ENCODE measurements at places on chromosomes 1 and 21.

DNA sequence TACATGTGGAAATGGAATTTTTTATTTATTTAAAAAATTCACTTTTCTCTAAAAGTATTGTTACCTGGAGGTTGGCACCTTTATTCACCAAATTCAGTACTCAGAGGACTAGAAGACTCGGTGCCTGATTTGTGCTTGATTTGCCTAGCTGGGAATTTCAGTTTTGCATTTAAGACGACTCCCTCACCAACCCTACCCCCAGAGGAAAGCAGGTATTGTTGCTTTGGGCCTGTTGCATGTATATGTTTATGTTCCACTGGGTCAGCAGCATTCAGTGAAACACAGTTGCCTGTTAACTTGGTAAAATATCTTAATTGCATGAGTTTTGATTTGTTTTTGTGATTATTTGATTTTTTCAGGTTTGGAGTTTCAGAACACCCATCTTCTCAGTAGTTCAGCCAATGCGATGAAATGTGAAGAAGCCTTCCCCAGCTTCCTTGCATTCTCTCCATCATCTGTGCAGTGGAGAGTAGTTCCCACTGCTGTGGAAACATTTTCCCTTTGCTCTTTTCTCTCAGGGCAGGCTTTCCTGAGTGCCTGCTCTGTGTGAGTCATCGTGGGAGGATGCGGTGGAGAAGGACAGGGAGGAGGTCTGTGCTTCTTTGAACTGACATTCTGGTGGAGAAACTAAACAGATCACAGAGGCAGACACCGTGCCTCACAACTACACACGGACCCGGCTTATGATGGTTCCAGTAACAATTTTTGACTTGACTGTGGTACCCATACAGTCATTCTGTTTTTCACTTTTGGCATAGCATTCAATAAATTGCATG, 6.4 kb downstream of the ADARB1 start:
- peak; percentile 16 for DNase-seq

GRCh38 chr1:85202092-85202863, 1.5 kb upstream of the SYDE2 start:
- DNase-seq: no peak

DNA sequence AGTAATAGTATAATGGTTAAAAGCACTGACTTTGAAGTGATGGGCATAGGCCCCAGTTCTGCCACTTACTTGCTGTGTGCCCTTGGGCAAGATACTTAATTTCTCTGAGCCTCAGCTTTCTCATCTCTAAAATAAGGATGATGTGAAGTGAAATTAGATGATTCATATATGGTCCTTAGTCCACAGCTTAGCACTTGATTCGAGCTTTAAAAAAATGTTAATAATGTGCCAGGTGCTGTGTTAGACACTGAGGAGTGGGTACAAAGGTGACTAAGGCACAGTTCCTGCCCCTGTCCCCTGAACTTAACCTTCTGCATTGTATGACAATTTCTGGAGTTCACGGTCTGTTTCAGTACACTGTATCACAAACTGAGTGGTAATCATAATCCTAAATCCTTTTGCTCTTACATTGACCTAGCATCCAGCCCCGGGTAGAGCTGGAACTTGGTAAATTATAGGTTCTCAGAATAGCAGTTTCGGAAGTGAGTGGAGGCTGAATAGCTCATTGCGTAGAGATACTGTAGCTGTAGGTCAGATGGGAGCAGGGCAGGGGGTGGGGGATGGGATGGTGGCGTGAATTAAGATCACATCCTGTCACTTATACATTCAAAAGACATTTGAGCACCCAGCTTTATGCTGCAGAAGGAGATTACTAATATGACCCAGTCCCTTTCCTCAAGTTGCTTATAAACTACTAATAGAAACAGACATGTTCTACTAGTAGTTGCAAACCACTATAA, 1.5 kb downstream of the ZNF691 start:
- DNase-seq: no peak

DNA sequence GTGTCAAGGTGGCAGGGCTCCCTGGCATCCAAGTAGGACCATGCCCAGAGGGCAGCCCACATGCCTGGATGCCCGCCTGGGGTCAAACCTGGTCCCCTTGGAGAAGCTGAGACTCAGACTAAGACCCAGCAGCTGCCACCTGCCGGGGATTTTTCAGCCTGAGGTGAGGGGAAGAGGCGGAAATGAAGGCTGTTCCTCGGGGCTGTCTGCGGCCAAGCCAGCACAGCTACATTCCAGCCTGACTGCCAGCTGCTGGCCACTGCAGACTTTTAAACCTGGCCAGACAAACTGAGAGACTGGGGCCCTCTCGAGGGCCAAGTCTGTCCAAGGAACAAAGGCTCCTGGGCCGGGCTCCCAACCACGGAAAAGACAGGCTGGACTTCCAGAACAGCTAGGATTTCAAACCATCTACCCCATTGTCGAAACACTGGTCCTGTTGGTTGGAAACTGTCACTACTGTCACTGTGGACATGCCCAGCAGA, 21.9 kb upstream of the PLEKHG5 start:
- DNase-seq: no peak

- no peak for DNase-seq
Observed at GRCh38 chr1:5459839-5460610, 532.2 kb downstream of the NPHP4 start.

DNA sequence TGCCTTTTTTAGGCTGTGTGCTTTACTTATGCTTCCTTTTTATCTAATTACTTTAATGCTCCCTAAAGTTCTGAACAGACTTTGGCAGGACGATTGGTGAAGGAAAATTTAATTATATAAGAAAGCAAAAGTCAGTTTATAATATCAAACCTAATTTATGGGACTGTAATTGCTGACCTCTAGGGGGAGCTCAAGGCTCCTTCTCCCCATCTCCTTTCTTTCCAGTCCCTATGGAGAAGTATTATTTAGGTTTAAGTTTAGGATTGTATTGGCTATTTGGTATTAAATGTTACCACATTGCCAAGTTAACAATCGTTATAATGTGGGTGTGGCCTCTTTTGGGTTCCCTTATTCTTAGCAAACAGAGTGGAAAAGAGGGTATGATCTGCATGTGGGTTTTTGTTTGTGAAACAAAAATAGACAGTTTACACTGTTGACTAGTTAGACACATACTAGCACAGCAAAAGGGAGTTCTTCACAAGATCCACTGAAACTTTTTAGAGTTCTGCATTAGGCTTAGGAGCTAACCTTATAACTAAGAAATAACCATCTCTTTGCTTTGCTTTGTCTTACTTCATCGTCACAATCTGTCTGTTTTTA, 48.2 kb upstream of the TNFSF4 start:
- peak; percentile 11 for DNase-seq

- no peak for DNase-seq
Observed at GRCh38 chr1:26318338-26319064, 743 bp downstream of the CD52 start.

DNA sequence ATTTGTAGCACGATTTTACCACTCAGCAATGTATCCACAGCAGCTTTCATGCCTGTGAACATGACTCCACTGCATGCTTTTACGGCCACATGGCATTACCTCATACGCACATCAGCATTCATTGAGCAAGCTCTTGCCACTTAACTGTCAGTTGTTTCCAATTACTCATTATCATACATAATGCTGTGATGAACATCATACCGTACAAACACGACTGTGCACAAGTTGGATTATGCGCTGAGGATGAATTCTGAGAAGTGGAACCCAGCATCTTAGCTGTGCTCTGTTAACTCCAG, 9.6 kb downstream of the UMODL1 start:
- DNase-seq: peak; percentile 56

DNA sequence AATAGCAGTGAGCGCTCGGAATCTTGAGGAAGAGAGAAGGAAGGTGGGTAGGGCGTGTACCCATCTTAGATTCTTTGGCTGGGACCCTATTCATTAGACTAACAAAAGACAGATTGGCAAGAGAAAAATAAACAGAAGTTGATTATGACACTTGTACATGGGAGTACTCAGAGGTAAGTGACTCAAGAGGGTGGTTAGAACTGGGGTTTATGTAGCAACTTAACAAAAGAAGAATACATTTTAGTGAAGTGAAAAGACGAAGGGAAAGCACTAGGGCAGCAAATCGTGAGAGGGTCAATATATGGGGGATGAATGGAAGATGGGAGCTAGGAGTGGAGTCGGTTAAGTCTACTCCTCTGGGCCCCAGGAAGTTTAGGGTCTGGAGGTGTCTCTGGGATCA, 25.8 kb upstream of the RCC2 start:
- DNase-seq: no peak

- DNase-seq: no peak
Observed at GRCh38 chr1:45995298-45995697, 137.1 kb downstream of the PIK3R3 start.

- DNase-seq: no peak
Observed at GRCh38 chr1:201119206-201120197, 7.3 kb upstream of the CACNA1S start.

GRCh38 chr1:42449256-42449655, 6.6 kb downstream of the ZMYND12 start:
- no peak for DNase-seq

DNA sequence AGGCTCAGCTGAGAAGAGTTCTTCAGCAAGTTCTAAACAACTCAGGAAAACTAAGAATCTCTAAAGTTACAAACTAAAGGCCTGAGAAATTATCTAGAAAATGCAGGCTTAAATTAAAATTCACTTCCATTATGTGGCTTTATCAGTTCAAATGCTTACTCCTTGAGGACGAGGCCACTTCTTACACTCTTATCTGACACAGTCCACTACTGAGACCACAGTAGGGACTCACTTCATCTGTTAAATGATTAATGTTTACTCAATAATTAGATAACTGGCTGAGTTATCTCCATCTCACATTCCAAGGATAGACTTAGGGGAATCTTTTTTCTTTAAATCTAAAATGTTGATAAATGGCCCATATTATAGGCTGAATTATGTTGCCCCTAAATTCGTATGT, 1.6 kb downstream of the C1orf141 start:
- DNase-seq: no peak

DNA sequence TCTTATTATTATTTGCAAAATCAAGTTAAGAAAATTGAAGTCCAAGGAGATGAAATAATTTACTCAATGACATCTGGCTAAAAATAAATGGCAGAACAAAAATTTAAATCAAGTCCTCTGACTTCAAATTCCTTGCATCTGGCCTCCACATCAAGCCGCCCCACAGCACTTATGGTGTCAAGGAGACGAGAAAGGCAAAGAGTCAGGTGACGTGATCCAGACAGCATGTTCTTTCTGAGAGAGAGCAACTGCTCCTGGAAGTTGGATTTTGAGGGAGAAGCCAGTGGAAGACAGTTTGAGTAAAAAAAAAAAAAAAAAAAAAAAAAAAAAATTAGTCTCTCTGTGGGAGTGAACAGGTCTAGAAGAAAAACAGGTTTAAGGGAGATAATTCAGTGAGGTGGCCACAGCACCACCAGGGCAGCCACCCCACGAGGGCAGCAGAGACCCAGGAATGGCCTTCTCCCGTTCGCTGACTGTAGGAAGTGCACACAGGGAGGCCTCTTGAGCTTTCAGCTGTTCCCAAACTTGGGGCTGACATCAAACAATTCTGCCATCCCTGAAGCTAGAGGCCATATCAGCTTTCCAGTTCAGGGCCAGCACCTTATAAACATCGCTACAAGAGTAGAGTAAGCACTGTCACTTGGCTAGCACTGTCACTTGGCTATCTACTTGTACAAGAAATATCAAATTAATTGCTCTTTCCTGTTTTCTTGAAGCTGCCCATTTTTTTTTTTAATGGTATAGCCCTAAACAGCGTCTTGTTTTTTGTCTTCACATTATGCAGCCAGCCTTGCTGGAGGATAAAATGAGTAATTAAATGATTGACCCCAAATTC, 7.8 kb downstream of the C1orf162 start:
- no peak for DNase-seq

DNA sequence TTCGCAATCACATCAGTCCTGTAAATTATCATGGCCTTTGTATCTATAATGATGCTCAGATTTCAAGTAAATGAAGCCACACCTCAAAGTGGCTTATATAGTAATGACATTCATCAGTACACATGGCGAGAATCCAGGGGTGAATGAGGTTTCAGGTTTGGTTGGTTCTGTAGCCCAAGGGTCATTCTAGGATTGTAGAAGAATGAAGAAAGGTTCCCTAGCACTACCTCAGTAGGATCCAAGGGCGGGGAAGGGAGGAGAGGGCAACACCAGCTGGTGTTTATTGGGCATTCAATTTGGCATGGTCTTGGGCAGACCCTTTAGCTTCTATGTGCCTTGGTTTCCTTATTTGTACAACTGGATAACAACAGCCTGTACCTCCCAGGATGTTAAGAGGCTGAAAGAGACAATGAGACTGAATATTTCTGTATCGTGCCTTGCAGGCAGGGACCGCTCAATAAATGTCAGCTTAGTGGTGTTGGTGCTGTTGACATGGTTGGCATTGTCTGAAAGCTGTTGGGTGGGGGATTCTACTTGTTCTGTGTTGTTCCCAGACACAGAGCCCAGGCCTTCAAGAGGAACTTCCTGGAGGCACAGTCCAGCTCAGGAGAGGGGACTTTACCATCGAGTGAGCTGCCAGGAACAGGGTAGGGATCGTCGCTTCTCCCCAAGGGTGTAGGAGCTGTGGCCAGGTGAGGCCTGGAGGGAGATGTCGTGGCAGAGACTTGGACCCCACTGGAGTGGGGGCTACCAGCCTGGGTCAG, 388.2 kb downstream of the PTPRU start:
- no peak for DNase-seq

- peak; percentile 85 for DNase-seq
Observed at GRCh38 chr1:67749844-67750690, 65.1 kb downstream of the GADD45A start.

- no peak for DNase-seq
Observed at GRCh38 chr1:2165646-2166045, 28.9 kb downstream of the FAAP20 start.

GRCh38 chr1:246166841-246167240, 340.2 kb downstream of the SMYD3 start:
- DNase-seq: no peak

GRCh38 chr1:180603850-180604226, 28.0 kb upstream of the XPR1 start:
- DNase-seq: no peak

GRCh38 chr1:59144959-59145358, 151.9 kb upstream of the FGGY start:
- no peak for DNase-seq

DNA sequence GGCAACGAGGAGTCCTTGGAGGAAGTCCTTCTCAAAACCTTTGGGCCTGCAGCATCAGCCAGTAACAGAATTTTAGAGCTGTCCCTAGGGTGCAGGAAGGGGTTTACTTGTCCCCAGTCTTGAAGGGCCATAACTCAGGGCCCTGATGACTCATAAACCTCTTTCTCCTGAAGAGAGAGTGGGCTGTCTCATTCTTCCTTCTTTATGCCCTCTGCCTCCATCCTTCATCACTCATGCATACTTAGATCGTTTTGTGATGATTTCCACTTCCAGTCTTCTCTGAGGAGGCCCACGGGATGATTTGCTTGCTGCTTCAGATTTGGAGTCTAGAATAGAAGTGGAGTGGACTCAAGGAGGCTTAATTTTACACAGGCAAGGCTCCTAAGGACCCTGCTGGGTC, 60.2 kb downstream of the NDUFS5 start:
- no peak for DNase-seq

GRCh38 chr21:29115899-29116298, 14.5 kb upstream of the MAP3K7CL start:
- no peak for DNase-seq

Data from amniotic stem cell (primary cell).